ENCODE measurements at places on chromosomes 12 and 14.

DNA sequence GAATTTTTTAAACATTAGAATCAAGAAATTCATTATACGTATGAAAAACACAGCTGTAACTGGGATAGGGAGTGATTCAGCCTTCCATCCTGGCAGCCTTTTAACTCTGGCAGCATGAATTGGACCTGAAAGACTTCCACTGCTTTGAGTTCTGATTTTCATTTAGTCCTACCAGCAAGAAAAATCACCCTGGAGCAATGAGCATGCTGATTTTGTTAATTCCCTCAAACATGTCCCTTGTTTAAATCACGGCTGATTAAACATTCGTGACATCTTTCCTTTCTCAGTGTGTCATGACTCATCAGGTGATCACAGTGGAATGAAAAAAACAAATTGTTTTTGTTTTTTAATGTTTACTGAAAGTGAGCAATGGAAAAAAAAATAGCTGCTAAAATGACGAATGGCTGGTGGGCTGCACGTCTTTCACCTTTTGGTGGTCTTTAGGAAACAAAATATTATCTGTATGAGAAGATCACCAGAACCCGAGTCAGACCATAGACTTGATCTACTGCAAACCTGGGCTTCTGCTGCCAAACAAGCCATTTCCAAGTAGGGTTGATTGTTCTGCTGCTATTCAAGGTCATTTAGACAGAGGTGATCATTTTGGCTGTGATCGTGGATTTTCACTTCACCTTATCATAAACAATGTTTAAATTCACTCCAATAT, 67.0 kb upstream of the CAND1 start:
- DNase-seq = no peak

GRCh38 chr12:49478949-49479664, 59.7 kb upstream of the KCNH3 start:
- DNase-seq = no peak

DNA sequence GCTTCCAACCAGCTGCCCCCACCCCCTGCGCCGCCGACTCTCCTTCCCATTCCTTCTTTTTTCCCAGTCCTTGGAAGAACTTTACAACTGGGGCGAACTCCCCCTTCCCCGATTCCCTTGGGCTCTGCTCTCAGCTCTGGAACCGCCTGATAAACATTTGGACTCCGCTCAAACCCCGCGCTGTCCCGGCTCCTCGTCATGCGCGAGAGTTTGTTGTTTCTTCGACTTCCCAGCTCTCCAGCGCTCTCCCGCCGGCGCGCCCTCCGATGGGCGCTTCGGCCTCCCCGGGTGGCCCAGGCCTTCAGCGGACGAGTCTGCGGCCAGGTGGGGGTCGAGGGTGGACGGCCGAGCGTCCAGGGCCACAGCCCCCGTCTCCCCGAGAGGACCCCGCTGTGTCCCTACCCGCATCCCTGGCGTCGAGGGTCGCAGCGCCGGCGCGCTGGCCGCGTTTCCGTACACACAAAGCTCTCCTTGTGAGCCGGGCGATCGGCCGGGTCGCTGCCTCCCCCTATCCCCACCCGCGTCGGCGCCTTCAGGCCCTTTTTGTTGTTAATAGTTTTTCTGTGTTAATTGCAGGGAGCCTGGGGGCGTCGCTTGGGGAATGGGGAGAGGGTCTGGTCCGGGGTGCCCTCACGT, 847 bp downstream of the MMP14 start:
- no peak for DNase-seq

- DNase-seq = peak; percentile 71
These were observed 100.8 kb downstream of the CCER1 start for GRCh38 chr12:90854136-90854689.

- DNase-seq = no peak
These were observed 1.6 kb downstream of the STAB2 start for GRCh38 chr12:103588680-103589079.

GRCh38 chr14:64411001-64411400, 22.8 kb downstream of the MTHFD1 start:
- no peak for DNase-seq

- DNase-seq = no peak
These were observed 64.1 kb downstream of the LRP6 start for GRCh38 chr12:12202747-12203146.

DNA sequence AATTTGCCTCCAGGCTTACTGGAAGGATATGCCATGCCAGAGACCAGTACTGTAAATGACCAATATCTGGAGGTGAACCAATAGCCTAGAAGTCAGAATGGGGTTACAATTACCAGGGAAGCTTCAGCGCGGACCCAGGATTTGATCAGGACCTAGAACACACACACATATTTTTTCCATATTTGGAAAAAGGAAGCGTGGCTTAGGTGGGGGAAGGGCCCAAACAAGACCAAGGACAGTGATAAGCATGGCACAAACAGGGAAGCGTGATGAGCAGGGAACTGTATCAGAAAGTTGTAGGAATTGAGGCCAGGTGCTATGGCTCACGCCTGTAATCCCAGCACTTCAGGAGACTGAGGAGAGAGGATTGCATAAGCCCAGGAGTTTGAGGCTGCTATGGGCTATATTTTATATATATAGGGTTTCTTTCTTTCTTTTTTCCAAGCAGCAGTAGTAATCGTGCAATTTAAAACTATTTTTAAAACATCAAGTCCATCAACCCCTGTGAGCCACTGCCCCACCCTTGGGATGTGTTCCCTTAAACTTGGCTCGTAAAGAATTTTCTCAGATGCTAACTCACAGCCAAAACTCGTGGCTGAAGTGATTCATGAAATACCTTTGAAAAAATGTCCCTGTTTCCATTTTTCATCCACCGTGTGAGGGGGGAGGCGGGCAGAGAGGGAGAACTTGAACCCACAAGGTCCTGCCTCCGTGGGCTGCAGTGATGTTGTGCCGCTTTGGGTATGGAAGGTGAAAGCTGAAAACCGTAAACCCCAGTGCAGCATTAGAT, 16.7 kb downstream of the HRK start:
- DNase-seq = no peak
